ENCODE measurements at places on chromosomes 6 and 20. TPM values are rescaled to one million over a fixed set of nuclear protein-coding genes. Genes with fewer than 3 reads are reported as not detected.

- no peak for DNase-seq
Observed at GRCh38 chr20:43727980-43728590, 1.3 kb upstream of the GTSF1L start.

The CDH4 gene
- 1.2 TPM for polyA plus RNA-seq

The NFATC2 gene
- polyA plus RNA-seq, result 0.14 TPM

DNA sequence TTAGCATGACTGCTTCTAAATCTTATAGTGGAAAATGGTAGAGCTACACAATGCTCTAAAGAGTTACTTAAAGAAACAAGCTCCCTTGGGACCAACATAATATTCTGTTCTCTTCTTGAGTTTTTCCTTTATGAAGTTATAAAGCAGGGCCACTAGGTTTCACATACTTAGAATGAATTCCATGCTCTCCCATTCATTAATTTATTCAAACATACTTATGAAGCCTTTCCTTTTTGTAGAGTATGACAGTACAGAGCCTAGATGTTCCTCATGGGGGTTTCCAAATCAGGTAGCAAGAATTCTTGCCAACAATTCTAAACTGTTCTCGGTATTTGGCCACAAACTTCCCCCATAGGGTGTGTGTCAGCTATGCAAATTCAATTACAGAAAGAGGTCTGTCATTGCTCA is 20.6 kb upstream of the FABP7 start:
- no peak for DNase-seq

- DNase-seq, result no peak
Observed at GRCh38 chr6:47700596-47700995, 2.2 kb downstream of the ADGRF4 start.

The CST5 gene
- not detected for polyA plus RNA-seq

DNA sequence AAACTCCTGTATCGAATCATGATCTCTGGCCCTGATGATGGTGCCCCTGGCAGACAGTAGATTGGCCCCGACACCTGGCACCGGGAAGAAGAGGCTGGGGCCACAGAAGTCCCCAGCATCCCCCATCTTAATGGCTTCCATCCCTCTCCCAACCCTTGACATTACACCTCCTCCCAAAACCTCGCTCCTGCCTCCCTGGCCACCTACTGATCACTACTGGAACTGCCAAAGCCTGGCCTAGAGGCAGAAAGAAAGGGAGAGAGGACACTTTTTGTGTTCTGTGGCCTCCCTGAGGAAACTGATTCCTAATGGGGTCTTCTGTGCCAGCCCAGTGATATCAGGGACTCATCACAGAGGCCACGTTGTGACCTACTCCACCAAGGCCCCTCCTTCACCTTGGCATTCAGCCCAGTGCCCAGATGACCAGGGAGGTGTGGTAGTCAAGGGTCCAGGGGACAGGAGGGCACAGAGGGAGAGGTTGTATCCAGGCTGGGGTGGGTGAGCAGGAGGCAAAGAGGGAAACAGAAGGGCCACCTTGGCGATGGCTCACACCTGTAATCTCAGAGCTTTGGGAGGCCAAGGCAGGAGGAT is 6.1 kb downstream of the C20orf173 start:
- peak; percentile 46 for DNase-seq

Data from GM23248 (cell line).